ENCODE measurements at places on chromosomes 4 and X. TPM values are rescaled to one million over a fixed set of nuclear protein-coding genes. Genes with fewer than 3 reads are reported as not detected.
A peak's percentile ranks its signal among the peaks of the same experiment; 100 is the strongest.

- H3K27me3 ChIP-seq: no peaks in the 10 kb centered on the region
- no peak for DNase-seq
- H3K4me1 ChIP-seq: peaks cover 4% of the 10 kb centered on the region
- H3K27ac ChIP-seq: no peak overlapping the region
- H3K4me3 ChIP-seq: no peak overlapping the region
- H3K36me3 ChIP-seq: no peaks in the 10 kb centered on the region
These were observed 329.9 kb downstream of the NAF1 start for GRCh38 chr4:162836773-162837172.

DNA sequence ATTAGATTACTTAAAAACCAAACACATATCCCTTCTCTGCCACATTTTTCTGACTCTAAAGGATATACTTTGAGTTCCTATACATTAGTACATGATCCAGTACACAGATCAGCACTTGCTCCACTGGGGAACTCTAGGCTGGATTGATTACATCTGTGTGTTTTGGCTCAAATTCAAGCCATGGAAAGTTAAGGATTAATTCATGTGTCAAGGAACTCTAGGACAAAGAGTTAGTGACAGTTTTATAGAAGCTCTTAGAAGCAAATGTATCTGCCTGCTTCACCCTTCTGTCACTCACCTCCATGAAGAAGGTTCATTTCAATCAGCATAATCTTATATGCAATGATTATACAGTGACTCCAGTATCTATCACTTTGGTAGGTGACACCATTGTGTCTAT, 43.2 kb downstream of the SCFD2 start:
- no peaks in the 10 kb centered on the region for H3K27me3 ChIP-seq
- H3K4me3 ChIP-seq: no peak overlapping the region
- no peak for DNase-seq
- H3K27ac ChIP-seq: no peak overlapping the region

GRCh38 chr4:61923179-61923578, 723.1 kb downstream of the ADGRL3 start:
- no peak overlapping the region for H3K4me3 ChIP-seq
- no peak for DNase-seq
- no peak overlapping the region for H3K27ac ChIP-seq
- H3K4me1 ChIP-seq: no peaks in the 10 kb centered on the region
- H3K36me3 ChIP-seq: no peaks in the 10 kb centered on the region

DNA sequence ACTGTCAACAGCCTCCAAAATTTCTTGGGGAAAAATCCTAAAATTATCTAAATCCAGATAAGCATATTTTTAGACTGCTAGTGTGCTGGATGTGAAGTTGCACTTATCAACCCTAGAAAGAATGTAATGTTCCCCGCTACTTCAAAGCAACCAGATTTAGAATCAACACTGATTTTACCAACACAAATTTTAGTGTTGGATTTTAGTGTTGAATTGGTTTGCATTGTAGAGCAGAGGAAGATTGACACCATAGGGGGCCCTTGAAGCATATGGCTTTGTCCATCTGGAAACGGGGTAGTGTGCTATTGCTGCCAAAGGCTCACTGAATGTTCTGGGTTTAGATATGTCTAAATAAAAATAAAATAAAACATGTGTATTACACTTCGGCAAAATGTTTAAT, 126.3 kb upstream of the EMCN start:
- no peaks in the 10 kb centered on the region for H3K27me3 ChIP-seq
- H3K4me1 ChIP-seq: no peaks in the 10 kb centered on the region
- DNase-seq: no peak
- no peaks in the 10 kb centered on the region for H3K36me3 ChIP-seq
- H3K27ac ChIP-seq: no peak overlapping the region

DNA sequence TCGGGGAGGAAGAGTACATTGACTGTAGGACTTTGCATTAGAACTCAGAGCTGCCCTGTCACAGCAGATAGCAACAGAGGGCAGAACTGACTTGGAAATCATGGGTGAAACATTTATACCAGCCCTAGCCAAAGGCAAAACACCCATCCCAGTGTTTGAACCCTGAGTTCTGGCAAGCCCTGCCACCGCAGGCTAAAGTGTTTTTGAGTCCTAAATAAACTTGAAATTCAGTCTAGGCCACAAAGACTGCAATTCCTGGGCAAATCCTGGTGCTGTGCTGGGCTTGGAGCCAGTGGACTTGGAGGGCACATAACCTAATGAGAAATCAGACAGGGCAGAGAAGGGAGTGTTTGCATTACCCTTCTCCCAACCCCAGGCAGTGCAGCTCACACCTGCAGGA, 1015.7 kb downstream of the FSTL5 start:
- no peaks in the 10 kb centered on the region for H3K4me1 ChIP-seq
- no peak for DNase-seq
- no peaks in the 10 kb centered on the region for H3K36me3 ChIP-seq
- H3K27me3 ChIP-seq: no peaks in the 10 kb centered on the region
- H3K4me3 ChIP-seq: no peak overlapping the region

The HEPH gene
- total RNA-seq: 205 TPM

The NAT8L gene
- total RNA-seq: 0.14 TPM

The GAGE12E gene
- total RNA-seq: not detected

GRCh38 chr4:70522626-70523025, 4.3 kb downstream of the AMTN start:
- H3K27me3 ChIP-seq: no peaks in the 10 kb centered on the region
- H3K27ac ChIP-seq: no peak overlapping the region
- H3K4me1 ChIP-seq: no peaks in the 10 kb centered on the region
- no peaks in the 10 kb centered on the region for H3K36me3 ChIP-seq
- DNase-seq: no peak

DNA sequence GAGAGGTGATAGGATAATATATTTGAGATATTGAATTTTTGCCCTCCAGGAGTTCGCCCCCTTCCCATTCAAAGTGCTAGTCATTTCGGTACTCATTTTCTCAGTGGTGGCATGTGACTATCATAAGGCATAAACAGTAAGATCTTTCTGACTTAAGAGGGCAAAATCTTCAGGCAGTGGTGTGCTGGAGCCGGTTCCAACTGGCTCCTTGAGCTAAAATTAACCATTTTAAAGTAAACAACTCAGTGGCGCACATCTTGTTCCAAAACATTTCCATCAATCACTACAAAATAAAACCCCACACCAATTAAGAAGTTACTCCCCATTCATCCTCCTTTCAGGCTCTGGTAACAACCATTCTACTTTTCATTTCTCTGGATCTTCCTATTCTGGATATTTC, 43.3 kb downstream of the LUZP4 start:
- no peak overlapping the region for H3K27ac ChIP-seq
- H3K4me1 ChIP-seq: no peaks in the 10 kb centered on the region
- no peaks in the 10 kb centered on the region for H3K36me3 ChIP-seq
- H3K4me3 ChIP-seq: no peak overlapping the region

GRCh38 chr4:83251447-83251830, 33.2 kb downstream of the COQ2 start:
- no peak overlapping the region for H3K4me3 ChIP-seq
- H3K27me3 ChIP-seq: no peaks in the 10 kb centered on the region
- DNase-seq: no peak
- H3K4me1 ChIP-seq: peaks cover 5% of the 10 kb centered on the region
- H3K36me3 ChIP-seq: no peaks in the 10 kb centered on the region
- no peak overlapping the region for H3K27ac ChIP-seq

The SFRP2 gene
- 9.5 TPM for total RNA-seq

DNA sequence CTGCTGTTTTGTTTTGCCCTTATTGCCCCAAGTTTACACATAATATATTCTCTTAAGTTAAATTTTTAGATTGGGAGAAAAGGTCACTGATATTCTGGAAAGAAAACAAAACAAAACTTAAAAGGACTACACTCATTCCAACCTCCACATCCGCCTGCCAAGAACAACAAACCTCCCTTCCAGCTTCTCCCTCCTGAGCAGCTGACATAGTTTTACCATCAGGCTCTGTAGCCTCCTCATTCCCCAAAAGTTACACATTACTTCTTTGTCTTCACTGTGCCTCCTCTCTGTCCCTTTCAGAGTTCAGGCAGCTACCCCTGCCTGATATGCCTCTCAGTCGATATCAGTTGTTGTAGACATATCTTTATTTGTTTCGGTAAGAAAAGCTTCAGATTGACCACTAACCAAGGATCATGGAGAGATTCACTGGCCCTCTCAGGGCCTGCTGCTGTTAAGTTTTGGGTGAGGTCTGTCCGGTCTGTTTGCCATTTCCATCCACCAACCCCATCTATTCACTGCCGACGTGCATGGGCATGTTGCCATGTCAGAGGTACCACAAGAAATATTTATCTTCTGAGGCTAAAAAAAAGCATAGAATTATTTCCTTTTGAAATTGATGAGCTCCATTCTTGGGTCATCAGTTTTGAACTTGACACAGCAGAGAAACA, 164.1 kb downstream of the GASK1B start:
- no peaks in the 10 kb centered on the region for H3K36me3 ChIP-seq
- H3K4me3 ChIP-seq: no peak overlapping the region
- no peak overlapping the region for H3K27ac ChIP-seq
- peaks cover 5% of the 10 kb centered on the region for H3K4me1 ChIP-seq

DNA sequence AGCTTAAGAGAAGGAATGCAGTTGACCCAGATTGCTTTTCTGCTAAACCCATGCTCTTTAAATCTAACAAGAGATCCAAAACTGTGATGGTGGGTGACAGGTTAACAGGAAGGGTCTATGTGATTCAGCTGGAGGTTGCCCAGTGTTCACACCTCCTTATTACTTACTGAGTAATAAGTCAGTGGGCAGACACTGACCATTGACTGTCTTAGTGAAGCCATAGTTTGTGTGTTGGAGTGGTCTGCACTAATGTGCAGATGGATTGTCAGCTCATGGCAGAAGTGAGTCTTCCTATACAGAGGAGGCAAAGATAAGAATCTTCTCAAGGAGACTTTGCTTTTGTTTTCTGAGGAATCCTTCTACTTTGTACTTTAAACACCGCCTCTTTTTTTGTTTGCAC, 15.2 kb upstream of the RUFY3 start:
- no peaks in the 10 kb centered on the region for H3K36me3 ChIP-seq
- no peaks in the 10 kb centered on the region for H3K27me3 ChIP-seq
- DNase-seq: no peak
- H3K4me1 ChIP-seq: peaks cover 21% of the 10 kb centered on the region
- H3K4me3 ChIP-seq: no peak overlapping the region

DNA sequence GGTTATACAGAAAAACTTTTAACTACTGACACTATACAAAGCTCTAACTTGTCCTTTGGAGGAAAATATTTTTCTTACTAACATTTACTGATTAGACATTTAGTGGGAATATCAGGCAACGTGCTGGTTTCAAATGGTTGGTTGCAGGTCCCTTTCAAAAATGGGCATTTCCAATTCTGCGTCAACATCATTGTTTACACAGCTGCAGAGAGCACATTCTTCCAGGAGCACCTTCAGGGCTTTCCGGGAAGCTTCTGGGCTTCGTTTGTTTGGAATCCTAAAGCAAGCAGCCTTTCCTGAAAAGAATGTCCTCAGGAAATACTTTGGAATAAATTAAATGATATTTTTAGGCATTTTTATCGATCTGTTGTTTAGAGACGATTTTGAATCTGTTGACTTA, 289.7 kb downstream of the TRIML1 start:
- DNase-seq: no peak
- H3K27ac ChIP-seq: no peak overlapping the region
- no peaks in the 10 kb centered on the region for H3K27me3 ChIP-seq

DNA sequence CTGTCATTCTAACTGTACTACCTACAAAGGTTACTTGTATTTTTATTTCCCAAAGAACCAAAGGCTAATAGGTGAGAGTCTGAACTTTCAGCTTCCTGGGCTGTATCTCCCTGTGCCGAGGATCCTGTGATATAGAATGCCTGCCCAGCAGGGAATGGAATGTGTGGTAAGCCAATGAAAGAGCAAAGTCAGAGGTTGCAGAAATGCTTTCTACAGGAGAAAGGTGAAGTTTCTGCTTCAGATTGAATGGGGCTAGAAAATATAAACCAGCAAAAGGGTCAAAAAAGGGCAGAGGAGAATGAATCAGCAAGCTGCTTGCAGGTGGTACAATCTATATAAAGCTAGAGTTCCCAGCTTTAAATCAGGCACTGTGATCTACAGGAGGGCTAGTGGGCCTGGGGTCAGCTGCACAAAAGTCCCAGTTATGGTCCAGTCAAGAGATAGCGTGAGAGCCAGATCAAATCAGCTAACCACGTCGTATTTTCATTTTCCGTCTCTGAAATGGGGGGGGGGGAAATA, 146.1 kb downstream of the DCTD start:
- H3K27me3 ChIP-seq: no peaks in the 10 kb centered on the region
- no peak overlapping the region for H3K4me3 ChIP-seq
- no peaks in the 10 kb centered on the region for H3K4me1 ChIP-seq
- DNase-seq: no peak
- H3K36me3 ChIP-seq: no peaks in the 10 kb centered on the region
- H3K27ac ChIP-seq: no peak overlapping the region

- H3K4me3 ChIP-seq: no peak overlapping the region
- no peaks in the 10 kb centered on the region for H3K27me3 ChIP-seq
- no peak overlapping the region for H3K27ac ChIP-seq
- DNase-seq: no peak
- no peaks in the 10 kb centered on the region for H3K4me1 ChIP-seq
- H3K36me3 ChIP-seq: no peaks in the 10 kb centered on the region
These were observed 44.7 kb upstream of the IGFBP7 start for GRCh38 chr4:57154926-57155325.

GRCh38 chr4:54378461-54378860, 149.4 kb downstream of the PDGFRA start:
- no peak overlapping the region for H3K27ac ChIP-seq
- DNase-seq: no peak
- no peaks in the 10 kb centered on the region for H3K36me3 ChIP-seq
- no peaks in the 10 kb centered on the region for H3K4me1 ChIP-seq

GRCh38 chrX:134480061-134480460, 20.1 kb downstream of the HPRT1 start:
- H3K27me3 ChIP-seq: no peaks in the 10 kb centered on the region
- no peak overlapping the region for H3K27ac ChIP-seq
- no peak overlapping the region for H3K4me3 ChIP-seq
- no peaks in the 10 kb centered on the region for H3K4me1 ChIP-seq
- no peak for DNase-seq

- DNase-seq: no peak
- H3K4me1 ChIP-seq: peaks cover 9% of the 10 kb centered on the region
- H3K27me3 ChIP-seq: no peaks in the 10 kb centered on the region
- H3K27ac ChIP-seq: peak overlapping the region; percentile 65
- no peak overlapping the region for H3K4me3 ChIP-seq
- H3K36me3 ChIP-seq: no peaks in the 10 kb centered on the region
These were observed 443.0 kb upstream of the GALNT7 start for GRCh38 chr4:172725581-172725980.

DNA sequence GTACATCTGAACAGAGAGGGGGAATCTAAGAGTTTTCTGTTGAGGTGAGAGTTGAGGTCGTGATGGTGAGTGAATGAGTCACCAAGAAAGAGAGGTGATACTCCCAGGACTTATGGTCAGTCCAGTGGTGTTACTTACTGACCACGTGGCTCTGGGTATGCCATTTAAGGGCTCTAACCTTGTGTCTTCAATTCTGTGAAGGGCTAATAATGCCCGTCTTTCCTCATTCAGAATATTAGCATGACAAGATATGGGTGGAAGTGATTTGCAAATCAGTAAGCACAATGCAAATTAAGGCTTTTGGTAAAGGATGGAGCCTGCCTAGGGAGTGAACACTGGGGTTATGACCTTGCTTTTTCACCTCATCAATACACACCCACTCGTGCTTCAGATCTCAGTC, 75.2 kb downstream of the COQ2 start:
- no peaks in the 10 kb centered on the region for H3K27me3 ChIP-seq
- no peaks in the 10 kb centered on the region for H3K36me3 ChIP-seq
- H3K4me3 ChIP-seq: no peak overlapping the region
